ENCODE measurements at places on chromosomes 16 and 17.

DNA sequence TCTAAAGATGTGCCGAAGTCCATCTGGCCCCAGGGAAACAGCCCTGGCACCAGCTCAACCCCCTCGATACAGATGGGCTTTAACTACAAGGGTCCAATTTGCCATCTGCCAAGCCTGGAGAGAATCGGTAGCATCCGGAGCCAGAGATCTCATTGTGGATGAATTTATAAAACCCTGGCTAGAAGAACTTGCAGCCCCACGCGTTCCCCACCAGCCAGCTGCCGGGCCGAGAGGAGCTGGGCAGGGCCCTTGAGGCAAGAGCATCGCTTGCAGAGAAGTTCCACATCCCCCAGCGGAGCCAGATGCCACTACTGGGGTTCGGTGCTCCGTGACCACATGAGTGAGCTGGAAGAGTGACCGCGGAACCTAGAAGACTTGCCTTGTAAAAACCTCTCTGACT lies 65.3 kb upstream of the NOL11 start:
- no peak for DNase-seq

DNA sequence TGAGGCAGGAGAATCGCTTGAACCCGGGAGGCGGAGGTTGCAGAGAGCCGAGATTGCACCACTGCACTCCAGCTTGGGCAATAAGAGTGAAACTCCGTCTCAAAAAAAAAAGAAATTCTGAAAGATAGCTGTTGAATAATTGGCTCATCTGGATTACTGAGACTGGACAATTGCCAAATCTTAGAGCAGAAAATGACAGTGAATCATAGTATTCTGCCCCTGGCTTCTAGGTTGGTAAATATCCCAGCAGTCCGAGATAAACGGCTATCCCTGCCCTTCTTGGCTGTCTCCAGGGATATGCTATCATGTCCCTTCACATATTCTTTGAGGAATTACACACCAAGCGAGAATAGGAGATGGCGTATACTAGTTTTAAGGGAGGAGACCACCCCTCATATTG lies 35.5 kb upstream of the METTL16 start:
- DNase-seq: no peak

- DNase-seq: no peak
Observed at GRCh38 chr17:54439816-54440215, 460.8 kb upstream of the TOM1L1 start.

DNA sequence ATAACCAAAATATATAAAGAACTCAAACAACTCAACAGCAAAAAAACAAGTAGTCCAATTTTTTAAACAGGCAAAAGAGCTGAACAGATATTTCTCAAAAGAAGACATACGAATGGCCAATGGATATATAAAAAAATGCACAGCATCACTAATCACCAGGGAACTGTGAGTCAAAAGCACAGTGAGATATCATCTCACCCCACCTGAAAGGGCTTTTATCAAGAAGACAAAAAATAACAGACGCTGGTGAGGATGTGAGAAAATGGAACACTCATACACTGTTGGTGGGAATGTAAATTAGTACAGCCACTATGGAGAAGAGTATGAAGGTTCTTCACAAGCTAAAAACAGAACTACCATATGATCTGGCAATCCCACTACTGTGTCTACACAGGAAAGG lies 7.4 kb downstream of the XYLT1 start:
- no peak for DNase-seq

All from fibroblast of skin of left biceps (primary cell).